SW480 (cell line): ENCODE measurements at places on chromosomes 12 and 14.

DNA sequence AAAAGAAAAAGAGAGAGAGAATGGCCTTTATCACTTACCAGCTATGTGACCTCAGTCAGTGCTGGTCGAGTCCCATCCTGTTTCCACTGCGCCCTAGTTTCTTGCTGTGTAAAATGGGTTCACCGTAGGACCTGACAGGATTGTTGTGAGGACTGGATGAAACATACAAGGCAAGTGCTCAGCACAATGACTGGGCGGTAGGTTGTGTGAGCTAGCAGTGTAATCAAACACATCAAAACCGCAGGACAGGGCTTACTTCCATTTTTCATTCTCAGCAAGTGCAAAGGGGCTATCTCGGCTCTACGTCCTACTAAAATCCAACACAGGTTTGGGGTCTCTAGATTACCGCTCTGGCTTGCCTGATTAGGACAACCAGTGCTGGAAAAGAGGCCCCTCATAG lies 36.4 kb upstream of the ATXN2 start:
- no peak for DNase-seq

DNA sequence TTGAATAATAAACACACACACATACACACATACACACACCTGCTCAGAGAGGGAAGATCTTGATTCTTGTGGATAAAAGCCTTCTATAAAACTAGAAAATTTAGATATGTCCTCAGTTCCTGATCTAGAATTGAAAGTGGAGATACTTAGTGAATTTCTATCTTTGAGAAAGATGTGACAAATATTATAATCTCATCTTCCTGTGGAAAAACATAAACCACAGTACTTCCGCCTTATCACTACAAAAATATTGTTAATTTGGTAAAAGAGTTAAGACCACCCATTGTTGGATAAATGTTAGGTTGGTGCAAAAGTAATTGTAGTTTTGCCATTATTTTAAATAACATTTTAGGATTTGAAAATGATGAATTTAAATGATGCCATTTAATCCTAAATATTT lies at the start of gene KLRK1:
Gene KLRK1 (minus strand): TSS at position 138 of the 400 bp plus-strand sequence. CDS start 1,231 bp downstream, outside the sequence.
- DNase-seq, result no peak

- no peak for DNase-seq
Observed at GRCh38 chr12:105170139-105170538, 62.6 kb downstream of the WASHC4 start.

GRCh38 chr12:20601668-20602280 lies 93.4 kb upstream of the SLCO1C1 start:
- peak; percentile 43 for DNase-seq

DNA sequence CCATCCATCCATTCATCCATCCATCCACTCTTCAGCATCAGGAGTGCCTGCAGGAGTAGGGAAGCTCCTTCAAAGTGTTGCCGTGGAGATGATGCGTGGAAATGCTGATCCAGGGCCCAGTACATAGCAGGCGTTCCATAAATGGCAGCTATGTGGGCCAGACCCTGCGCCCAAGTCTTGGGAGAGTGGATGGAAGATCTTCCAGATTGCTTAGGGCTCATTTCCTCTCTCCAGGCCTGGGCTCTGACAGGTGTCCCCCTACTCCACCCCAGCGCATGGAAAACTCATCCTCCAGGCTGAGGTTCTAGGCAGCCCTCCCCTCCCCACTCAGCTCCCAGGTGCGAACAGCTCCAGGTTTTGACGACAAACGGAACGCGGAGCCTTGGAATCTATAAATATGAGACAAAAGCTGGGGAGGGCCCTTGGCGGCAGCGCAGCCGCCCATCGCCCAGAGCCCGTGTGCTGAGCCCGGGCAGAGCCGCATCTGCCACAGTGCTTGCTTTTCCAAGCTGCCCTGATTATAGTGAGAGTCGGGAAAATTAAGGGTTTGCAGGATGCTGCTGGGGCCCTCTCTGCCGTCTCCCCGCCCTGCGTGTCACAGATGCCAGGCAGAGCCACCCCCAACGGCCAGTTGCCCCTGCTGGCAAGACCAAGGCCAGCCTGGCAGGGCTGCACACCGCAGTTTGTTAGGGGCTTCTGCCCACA lies 1.6 kb downstream of the BEGAIN start:
- DNase-seq, result no peak

DNA sequence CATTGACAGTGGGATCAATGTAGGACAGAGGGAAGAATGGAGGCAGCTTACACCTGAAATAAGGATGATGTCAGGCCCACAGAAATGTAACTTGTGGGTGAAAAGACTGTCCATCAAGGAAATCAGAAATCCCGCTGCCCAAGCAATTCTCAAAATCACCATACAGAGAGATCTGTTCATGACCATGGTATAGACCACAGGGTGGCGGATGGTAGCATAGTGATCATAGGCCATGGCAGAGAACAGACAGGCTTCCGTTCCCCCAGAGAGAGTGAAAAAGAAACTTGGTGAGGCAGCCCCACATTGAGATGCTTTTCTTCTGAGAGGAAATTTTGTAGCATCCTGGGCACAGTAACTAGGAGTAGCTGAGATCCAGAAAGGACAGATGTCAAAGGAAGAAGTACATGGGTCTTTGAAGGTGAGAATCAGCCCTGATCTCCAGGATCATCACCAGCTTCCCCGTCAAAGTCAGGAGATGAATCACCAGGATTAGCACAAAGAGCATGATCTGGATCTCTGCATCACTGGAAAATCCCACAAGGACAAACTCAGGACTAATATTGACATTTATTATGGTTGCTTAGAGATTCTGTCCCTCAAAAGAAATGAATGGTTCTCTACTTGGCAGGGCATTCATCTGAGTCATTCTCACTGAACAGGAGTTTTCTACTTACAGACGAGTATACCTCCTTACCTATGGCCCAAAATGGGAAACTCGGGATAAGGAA lies 5.5 kb upstream of the ZNF641 start:
- no peak for DNase-seq

DNA sequence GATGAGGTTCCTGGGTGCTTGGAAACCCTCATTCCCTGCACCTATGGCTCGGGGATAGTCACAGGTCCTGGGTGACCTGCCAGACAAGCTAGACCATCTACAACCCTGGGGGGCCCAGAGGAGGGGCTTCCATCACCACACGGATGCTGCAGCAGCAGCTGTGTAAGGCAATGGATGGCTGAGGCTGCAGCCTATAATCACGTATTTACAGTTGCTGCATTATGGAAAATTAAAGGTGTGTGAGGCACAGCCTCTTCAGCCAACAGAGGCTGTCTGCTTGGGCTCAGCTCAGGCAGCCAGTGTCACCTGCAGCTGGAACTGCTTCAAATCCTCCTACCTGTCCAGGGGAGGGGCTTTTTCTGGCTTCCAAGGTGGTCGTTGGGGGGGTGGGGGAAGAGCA lies 268.1 kb downstream of the CACNA1C start:
- DNase-seq, result no peak

- DNase-seq, result no peak
Observed at GRCh38 chr14:68550338-68550715, 242.5 kb downstream of the ZFP36L1 start.

GRCh38 chr14:92846162-92846897 lies 52.2 kb downstream of the GOLGA5 start:
- DNase-seq, result no peak

GRCh38 chr12:15839041-15839440 lies 43.1 kb upstream of the STRAP start:
- no peak for DNase-seq

- DNase-seq, result no peak
Observed at GRCh38 chr12:69023840-69024239, 90.9 kb upstream of the CPM start.

DNA sequence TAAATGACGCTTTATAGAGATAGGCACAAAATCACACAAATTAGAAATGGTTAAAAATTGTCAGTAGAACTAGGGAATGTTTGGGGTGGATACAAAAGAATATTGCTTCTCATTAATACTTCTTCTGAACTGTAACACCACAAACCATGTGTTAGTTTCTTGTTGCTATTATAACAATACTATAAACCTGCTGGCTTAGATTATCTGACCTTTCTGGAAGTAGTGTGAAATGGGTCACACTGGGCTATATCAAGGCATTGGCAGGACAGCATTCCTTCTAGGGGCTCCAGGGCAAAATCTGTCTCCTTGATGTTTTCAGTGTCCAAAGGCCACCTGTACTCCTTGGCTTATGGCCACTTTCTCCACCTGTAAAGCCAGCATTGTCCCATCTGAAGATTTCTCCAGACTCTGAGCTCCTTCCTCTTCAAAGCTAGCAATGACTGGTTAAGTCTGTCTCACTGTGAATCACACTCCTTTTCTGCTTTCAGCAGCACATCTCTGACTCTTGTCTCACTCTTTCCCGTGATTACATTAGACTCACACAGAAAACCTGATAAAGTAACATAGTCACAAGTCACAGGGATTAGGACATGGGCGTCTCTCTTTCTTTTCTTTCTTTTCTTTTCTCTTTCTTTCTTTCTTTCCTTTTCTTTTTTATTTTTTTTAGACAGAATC lies 86.3 kb downstream of the SLC15A4 start:
- DNase-seq, result no peak

- DNase-seq, result no peak
Observed at GRCh38 chr12:124390442-124391097, 95.7 kb downstream of the RFLNA start.

- DNase-seq, result no peak
Observed at GRCh38 chr12:85007836-85008235, 28.2 kb downstream of the TSPAN19 start.

GRCh38 chr12:6574576-6575295 lies 6.6 kb upstream of the NOP2 start:
- DNase-seq, result no peak
